ENCODE measurements at places on chromosomes 2 and 18.

- DNase-seq = no peak
These were observed 52.3 kb upstream of the ROCK1 start for GRCh38 chr18:21163647-21164547.

DNA sequence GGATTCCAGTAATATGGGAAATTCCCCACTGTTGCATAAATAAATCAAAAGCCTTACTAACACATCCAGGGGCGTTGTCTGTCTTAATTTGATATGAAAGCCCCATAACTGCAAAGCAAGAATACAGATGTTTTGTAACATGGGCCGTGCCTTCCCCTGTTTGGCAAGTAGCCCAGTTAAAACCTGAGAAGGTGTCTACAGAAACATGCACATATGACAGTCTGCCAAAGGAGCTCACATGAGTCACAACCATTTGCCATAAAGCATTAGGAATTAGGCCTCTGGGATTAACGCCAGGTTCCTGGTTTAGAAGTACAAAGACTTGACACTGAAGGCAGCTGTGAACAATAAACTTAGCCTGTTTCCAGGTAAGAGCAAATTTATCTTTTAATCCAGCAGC lies 43.1 kb upstream of the LONRF2 start:
- DNase-seq = no peak

GRCh38 chr2:45289997-45290709 lies 280.9 kb upstream of the SIX2 start:
- no peak for DNase-seq

DNA sequence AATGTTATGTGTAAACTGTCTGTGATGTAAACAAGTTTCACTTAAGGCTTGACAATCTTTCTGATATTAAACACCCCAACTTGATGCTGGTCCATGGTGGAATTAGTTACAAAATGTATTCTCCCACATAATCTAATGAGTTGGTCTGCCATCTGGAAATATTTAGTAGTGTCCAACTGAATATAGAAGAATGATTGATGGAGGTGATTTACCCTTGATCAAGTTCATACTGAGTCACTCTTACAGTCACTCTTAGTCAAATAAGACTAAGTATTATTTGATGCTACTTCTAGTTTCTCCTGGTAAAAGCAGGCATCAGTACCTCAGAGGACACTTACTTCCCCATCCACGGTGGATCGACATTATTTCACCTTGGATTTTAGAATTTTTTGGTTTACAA lies 198.1 kb downstream of the SATB2 start:
- DNase-seq = no peak

DNA sequence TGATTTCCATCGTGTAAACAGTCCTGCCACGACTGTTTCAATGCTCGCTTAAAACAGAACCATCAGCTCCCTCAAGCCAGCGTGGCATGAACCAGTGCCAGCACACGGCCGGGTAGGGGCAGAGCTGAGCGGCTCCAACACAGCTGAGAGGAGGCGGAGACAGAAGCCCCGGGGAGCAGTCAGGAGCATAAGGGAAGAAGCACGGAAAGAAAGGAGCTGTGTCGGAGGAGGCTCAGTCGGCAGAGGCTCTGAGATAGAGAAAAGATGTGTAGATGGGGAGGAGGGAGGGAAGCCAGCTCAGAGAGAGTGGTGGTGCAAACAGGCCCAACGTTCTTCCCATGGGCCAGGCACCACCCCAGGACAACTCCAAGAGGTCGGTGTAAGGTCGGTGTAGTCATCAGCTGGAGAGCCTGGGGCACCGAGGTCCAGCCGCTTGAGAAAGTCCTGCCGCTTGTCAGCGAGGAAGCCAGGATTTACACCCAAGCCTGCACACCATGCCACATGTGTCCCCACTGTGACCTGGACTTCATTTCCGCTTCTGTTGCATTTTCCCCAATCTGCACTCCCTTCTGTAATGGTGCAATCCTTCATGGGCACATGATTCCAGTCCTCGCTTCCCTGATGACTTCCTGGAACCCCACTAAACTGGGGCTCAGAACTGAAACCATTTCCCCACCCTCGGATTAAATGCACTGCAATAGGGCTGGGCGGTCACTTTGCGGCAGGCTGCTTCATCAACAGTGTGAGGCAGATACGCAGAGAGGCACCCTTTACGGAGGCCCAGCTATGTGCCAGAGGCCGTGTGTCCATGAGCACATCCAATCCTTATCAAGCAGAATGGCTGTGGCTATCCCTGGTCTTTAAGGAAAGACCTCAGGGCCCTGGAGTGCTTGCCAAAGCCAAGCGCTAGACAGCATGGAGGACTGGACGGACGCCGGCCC lies 43.5 kb downstream of the CYP27C1 start:
- DNase-seq = no peak

DNA sequence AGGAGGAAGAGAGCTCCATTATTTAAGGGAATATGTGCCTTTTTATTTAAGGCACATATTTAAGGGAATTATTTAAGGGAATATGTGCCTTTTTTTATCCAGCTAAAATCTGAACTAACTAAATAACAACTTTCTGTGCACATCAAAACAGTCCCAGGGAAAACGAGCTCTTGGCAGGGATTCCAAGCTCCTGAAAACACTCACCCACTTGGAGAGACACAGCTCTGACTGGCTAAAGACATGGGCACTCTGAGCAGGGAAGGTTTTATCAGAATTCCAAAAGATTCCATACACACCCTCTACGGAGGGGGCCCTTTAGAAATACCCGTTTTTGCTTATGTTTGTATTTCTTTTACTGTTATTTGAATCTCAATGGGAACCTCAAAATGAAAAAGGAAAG lies 181.0 kb downstream of the ZNF516 start:
- DNase-seq = no peak

DNA sequence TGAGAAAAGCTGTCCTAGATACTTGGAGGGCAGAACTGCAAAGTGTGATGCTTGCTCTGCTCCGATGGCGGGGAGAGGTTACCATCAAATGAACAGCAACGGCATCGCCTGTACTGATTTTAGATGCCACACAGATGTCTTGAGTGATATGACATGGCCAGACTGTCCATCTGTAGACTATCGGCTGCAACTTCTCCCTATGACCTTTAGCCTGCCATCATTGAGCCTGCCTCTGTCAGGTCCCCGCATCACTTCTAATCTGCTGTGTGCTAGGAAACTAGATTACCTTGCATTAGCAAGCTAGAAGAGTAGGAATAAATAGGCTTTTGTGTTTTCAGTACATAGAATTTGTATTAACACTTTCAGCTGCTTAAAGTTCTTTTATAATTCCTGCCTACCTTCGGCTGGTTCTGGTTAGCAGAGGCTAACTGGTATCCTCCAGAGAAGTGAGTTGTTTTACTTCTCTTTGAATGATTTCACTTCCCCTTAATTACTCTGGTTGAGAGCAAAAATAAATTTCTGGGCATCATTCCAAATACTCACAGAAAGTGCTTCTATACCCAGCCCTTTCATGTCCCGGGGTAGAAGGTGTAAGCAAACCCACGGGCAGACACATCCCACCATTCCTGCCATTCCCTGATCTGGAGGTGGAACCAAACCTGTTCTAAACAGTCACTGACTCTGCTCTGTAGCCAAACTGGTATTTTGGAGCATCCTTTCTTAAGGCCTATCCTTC lies 24.0 kb downstream of the GAREM2 start:
- no peak for DNase-seq

GRCh38 chr2:107615039-107615438 lies 211.7 kb upstream of the RGPD4 start:
- no peak for DNase-seq

DNA sequence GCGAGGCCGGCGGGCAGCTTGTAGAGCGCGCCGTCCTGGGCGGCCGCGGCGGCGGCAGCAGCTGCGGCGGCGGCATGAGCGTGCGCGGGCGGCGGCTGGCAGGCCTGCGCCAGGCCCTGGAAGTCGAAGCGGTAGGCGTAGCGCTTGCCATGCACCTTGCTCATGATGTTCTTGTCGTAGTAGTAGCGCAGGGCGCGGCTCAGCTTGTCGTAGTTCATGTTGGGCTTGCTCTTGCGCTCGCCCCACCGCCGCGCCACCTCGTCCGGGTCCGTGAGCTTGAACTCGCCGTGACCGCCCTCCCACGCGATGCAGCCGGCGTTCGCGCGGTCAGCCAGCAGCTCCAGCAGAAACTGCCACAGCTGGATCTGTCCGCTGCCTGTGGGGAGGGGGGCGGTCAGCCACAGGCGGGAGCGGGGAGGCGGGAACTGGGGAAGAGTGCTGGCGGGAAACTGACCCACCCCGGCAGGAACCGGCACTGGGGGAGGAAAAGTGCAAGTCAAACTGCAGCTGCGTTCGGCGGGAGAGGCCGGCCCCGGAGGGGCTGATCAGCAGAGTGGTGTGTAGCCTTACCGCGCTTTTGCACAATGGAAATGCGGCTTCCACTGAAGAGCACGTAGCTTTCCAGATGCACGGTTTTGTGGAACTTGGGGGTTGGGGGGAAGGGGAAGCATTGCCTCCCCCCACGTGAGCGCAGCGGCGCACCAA lies 3.0 kb downstream of the FEV start:
- peak; percentile 69 for DNase-seq

- no peak for DNase-seq
These were observed 72.8 kb downstream of the TCF4 start for GRCh38 chr18:55515214-55515613.

GRCh38 chr2:236137066-236137465 lies 31.1 kb downstream of the GBX2 start:
- no peak for DNase-seq

DNA sequence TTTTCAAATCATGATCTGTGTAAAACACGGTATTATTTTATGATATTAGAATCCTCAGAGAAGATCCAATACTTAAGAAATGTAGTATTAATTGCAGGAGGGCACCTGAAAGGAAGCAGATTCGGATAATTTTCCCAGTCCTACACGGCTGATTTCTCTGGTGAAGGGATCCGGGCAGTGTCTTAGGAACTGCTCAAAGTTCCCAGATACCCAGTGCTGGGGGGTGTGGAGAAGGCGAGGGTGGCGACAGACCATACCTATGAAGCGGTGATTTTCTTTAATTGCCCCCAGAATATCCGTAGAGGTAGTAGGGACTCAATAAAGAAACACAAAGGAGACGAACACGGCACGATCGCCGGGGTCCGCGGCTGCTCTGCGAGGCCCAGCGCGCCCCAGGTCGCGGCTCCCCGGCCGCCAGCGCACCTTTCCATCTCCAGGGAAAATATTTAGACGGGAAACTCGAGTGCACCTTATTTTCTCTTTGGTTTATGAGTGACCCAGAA lies 1.4 kb upstream of the SOX11 start:
- DNase-seq = no peak

- no peak for DNase-seq
These were observed 43.1 kb upstream of the IL1R2 start for GRCh38 chr2:101948625-101949155.

DNA sequence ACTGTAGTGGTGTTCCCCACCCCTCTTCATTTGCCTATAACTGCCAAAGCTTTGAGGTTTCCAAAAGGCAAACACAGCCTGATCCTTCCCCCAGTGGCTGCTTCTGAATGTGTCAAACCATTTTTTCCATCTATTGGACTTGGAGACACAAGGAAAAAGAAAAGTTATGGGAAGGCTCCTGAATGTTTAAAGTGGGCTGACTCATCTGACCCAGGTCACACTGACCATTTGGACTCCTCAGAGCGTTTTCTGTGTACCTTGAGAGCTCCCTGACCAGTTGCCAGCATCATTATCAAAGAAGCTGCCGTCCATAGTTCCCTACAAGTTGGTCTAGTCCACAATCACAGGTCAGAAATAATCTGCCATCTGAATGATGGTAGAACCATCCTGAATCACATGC lies 123.4 kb upstream of the COL3A1 start:
- DNase-seq = no peak

- DNase-seq = no peak
These were observed 4.3 kb upstream of the EDAR start for GRCh38 chr2:108993095-108993937.

DNA sequence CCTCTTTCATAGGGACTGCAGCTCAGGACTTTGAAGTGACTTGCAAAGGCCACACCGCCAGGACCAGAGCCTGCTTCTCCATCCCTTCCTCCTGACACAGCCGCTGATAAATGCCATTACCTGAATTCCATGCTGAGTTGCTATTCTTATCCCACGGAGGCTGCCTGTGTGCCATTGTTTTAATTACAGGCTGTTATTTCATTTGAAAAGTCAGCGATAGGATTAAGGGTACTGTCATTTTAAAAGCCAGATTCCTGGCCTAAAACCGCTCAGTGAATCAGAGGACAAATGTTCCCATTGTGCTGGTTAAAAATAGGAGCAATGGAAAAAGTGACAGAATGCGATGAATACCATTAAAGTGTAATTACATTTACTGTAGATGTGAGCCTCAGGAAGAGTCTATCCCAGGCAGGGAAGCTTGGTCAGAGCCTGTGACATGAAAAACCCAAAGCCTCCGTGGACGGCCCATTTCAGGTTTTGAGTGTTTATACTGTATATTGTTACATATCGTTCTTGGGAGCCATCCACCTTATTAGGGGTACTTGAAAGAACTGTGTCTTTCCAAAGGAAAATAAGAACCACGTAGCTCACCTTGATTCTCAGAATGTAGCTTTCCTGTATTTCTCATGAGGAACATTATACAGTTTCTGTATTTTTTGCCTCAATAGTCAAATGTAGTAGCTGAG lies 41.3 kb downstream of the PDCL3 start:
- no peak for DNase-seq

DNA sequence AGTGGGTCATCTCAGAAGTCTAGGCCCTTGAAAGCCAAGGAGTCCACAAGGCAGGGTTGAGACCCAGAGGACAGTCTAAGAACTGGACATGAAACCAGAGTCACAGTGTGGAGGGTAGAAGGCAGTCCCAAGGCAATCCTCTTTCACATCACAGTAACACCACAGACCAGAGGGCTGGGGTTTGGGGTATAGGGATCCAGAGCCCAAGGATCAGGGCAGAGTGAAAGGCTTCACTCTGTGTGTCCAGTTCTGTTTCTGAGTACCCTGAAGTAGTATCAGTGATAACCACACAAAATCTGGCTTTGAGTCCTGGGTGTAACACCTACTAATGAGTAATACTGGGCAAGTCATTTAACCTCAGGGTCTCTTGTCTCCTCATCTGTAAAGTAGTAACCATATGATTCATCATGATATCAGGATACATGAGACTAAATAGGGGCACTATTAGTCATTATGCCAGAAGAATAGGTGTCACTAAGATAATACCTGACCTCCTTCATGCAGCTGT lies 91.0 kb downstream of the ICA1L start:
- DNase-seq = no peak

- no peak for DNase-seq
These were observed 47.8 kb downstream of the CFAP36 start for GRCh38 chr2:55567298-55567697.
